ENCODE measurements at places on chromosomes 16 and 17. TPM values are rescaled to one million over a fixed set of nuclear protein-coding genes. Genes with fewer than 3 reads are reported as not detected.

Gene ST6GALNAC1
- total RNA-seq = 1.1 TPM

Gene PTX4
- not detected for total RNA-seq

DNA sequence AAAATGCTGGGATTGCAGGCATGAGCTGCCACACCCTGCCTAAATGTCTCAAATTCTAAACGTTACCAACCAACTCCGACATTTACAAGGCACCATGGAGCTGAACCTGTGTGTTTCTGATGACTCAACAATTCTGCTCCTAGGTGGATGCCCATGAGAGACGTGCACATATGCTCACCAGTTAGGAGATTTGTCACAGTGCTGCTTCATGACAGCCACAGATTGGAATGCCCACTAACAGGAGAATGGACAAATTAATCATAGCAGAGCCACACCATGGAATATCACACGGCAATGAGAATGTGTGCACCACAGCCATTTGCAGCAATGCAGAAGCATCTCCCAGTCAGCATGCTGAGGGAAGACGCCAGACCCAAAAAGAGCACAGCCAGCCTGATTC, 8.0 kb upstream of the KCNG4 start:
- no peak for DNase-seq

GRCh38 chr16:17743578-17743977, 272.8 kb upstream of the XYLT1 start:
- no peak for DNase-seq

DNA sequence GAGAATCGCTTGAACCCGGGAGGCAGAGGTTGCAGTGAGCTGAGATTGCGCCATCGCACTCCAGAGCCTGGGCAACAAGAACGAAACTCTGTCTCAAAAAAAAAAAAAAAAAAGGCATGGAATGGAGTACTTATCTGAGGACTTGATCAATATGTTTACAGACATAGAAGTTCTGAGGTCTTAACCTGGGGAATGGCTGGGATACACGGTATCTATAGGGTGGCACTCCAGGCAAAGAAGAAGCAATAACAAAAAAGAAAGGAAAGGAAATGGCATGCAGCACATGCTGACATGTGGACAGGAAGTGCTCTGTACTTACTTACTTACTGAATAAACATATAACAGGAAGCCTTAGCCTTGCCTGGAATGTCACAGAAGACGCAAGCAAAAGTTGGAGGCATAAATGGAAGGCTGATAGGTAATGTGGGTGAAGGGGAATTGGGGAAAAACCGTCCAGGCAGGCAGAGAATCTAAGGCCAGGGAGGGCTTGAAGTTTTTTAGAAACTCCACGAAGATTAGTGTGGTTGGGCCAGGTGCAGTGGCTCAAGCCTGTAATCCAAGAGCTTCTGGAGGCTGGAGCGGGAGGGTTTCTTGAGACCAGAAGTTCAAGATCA, 10.1 kb upstream of the SPOP start:
- peak; percentile 31 for DNase-seq

Measured in activated CD4-positive, alpha-beta memory T cell treated with anti-CD3 and anti-CD28 coated beads for 36 hours (primary cell).